Memory B cell (primary cell): ENCODE measurements at places on chromosomes 4 and X.

DNA sequence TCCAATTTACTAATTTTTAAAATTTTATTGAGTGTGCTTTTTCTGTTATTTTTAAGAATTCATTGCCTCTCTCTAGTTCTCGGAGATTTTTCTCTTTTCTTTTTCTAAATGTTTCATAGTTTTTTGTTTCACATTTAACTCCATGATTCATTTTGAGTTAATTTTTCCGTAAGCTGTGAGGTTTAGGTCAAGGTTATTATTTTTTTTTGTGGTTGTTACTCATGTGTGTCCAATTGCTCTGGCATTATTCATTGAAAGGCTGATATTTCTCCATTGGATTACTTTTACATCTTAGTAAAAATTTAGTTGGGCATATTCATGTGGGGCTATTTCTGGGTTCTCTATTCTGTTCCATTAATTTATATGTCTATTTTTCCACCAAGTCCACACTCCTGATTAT, 220.8 kb downstream of the MID1IP1 start:
- no peak for DNase-seq

DNA sequence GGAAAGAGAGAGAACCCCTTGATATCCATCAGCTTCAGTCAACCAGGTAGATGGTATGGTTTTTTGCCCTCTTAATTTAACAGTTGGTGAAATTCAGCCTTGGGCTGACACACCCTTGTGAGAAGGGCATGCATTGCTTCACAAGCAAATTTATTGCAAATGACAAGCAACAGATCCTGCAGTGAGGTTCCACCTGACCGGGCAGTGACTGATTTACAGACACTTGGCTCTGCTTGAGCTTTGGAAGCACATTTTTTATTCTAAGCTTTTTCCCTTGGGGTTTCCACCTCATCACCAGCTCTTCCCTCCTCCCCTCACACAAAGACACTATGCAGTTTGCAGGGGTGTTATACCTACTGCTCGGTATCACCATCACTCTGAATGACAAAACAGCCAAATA, 28.3 kb upstream of the SERTM2 start:
- no peak for DNase-seq

GRCh38 chr4:54152846-54153600, 53.1 kb downstream of the GSX2 start:
- DNase-seq, result no peak

- DNase-seq, result no peak
Measured at GRCh38 chr4:154084864-154085263, 296.0 kb upstream of the SFRP2 start.

GRCh38 chrX:39869846-39870601, 227.7 kb downstream of the BCOR start:
- DNase-seq, result no peak

GRCh38 chr4:1574601-1575417, 109.3 kb downstream of the FAM53A start:
- no peak for DNase-seq

GRCh38 chr4:146049802-146050201, 111.2 kb upstream of the ZNF827 start:
- DNase-seq, result no peak

GRCh38 chr4:102344520-102344953, 745 bp downstream of the SLC39A8 start:
- DNase-seq, result peak; percentile 51

DNA sequence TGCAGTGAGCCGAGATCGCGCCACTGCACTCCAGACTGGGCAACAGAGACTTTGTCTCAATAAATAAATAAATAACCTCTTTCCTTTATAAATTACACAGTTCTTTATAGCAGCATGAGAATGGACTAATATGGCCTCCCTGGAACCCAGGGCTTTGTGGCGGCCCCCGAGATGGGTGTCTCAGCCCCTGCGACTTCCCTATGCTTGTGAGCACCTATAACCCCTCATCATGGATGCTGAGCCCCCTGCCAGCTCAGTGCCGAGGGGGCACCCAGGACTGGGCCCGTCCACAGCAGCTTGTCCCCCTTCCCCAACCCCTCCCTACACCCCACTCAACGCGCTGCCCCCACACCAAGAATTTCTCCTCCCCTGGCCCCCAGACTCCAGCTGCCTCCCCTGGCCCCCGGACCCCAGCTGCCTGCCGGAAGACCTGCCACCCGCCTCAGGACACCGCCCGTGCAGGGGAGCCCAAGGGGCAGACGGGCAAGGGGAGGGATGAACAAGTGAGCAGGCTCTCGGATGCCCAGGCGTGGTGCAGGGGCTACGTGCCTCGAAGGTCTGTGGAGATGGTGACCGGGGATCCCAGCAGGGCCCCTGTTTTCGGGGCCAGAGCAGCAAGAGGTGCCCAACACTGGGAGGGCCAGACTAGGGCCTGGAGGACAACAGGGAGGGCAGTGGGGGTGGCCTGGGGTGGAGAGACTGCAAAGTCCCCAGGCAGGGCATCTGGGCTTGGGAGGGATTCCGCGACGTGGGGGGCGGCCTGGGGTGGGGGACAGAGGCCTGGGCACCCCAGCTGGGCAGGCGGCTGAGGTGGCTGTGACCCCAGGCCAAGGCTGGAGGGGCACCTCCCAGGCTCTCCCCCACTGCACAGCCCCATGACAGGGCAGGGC, 74.0 kb downstream of the FAM53A start:
- DNase-seq, result no peak

GRCh38 chr4:60817609-60818008, 382.5 kb upstream of the ADGRL3 start:
- no peak for DNase-seq

DNA sequence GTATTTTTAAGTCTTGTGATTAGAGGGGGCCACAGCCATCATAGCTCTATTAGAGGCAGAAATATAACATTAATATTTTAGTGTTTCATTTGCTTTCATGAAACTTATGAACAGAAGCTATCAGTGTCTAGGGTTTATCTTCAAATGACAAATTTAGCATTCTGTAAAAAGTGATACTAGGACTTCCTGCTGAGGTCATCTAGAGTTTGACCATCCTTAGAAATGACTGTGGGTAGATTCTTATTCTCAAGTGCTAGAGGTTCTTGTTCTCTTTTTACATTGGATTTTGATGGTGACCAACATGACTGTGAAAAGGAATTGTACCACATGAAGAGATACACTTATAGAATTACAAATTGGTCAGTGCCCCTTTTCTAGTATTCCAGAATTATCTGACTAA, 568.6 kb downstream of the RPA4 start:
- DNase-seq, result no peak

GRCh38 chr4:48315728-48316630, 25.4 kb upstream of the SLAIN2 start:
- peak; percentile 29 for DNase-seq

DNA sequence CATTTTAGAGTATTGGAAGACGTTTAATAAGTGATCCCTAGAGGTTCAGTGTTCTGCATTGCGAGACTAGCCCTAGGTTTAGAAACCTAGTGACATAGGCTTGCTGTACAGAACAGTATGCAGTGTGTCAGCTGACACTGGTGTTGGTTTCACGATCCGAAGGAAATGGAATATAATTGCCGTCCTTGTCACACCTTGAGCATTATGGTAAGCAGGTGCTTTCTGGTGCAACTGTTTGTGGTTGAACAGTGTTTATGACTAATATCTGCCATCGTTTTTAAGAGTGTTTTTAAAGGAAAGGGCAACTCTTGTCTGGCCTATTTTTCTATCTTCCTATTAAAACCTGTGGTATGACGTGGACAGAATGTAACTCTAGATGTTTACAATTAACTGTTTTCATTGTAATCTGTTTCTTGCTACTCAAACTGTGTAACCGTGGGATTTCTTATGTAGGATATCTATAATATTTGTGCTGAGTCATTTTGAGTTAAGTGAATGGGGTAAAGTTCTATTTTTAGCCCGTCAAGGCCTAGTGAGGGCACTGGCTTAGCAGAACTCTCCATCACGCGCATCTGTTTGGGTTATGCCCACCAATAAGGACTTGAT, 53.8 kb upstream of the TBC1D14 start:
- DNase-seq, result no peak

DNA sequence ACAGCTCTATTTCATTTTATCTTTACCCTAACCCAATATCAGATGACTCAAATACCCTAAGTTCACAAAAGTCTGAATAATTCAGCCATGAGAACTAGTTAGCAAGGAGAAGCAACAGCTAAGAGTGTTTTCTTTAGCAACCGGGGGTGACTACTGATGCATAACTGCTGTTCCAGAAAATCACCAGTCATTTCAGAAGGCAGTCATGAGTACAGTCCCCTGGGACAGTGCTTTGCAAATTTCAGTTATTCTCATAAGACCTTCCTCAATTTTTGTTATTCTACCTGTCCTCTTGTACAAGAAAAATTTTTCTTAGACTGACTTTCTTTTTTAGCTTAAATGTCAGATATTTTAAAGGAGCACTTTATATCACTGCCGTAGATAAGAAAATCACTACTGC, 16.4 kb downstream of the BANK1 start:
- peak; percentile 81 for DNase-seq

DNA sequence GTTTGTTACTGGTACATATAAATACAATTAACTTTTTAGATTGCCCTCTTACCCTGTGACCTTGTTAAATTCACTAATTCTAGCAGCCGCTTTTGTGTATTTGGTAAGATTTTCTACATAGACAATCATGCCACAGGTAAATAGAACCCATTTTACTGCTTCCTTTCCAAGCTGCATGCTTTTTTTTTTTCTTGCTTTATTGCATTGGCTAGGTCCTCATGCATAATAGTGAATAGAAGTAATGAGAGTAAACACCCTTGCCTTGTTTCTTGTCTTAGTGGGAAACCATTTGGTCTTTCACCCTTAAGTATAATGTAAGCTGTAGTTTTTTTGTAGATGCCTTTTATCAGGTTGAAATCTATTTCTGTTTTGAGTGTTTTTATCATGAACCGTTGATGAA, 7.7 kb upstream of the TMEM271 start:
- no peak for DNase-seq

DNA sequence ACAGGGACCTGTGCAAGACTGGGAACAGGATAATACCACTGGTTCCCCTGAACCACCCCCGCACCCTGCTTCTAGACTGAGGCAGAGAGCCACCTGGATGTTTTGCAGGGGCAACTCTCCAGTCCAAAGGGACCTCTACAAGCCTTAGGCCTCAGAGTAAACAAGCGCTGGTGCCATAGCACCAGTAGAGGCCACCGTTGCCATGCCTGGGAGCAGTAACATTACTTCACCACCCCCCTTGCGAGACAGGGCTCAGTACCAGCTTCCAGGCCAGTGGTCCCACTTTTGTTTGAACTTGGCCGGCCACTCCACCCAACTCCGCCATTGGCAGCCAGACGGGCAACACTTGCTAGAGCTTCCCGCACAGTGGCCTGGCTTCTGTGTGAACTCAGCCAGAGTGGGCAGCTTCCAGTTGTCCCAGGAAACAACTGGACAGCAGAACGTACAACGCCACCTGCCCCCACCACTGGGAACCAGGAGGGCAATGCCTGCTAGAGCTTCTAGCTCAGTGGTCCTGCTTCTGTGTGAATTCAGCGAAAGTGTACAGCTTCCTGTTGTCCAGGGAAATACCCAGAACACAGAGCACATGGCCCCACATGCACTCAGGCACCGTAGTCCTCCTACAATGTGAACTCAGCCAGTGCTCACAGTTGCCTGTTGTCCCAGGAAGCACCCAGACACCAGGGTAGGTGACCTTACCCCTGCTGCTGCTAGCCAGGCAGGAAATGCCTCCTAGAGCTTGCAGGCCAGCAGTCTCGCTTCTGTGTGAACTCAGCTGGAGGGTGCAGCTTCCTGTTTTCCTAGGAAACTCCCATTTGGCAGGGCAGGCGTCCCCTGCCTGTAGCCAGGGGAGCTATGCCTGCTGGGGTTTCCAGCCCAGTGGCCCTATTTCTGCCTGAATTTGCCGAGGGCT, 39.9 kb upstream of the PCDH19 start:
- no peak for DNase-seq

DNA sequence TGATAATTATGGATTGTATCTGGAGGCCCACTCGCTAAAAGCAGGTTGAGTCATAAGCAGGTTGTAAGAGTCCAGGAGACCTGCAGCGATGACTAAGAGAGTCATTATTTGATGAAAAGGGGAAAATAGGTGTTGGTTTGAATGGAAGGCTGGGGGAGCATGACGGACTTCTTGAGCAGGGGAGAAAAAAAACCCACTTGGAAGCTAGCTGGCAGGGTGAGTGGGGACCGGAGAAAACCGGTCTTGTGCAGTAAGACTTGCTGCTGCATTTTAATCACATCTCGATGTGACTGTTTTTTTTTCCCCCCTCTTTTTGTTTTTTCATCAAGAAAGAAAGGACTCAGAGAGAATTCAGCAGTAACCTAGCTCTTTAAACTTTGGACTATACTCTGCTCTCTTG, 90.0 kb downstream of the IGSF1 start:
- DNase-seq, result no peak

DNA sequence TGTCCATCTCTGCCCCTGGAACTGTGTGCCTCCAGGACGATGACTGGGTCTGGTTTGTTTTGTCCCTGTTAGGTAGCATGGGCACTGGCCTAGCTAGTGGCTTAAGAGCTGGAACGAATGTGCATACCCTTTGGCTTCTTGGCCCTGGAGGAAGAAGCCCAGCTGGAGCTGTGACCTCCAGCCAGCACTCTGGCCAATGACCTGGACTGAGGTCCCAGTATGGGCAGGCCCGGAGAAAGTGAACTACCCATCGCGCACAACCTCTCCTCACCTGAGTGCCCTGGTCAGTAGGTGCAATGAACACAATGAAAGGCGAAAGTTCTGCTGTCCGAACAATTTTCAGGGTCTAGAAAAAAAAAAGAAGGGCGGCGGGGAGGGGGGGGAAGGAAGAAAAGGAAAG, 18.3 kb downstream of the DKC1 start:
- no peak for DNase-seq

DNA sequence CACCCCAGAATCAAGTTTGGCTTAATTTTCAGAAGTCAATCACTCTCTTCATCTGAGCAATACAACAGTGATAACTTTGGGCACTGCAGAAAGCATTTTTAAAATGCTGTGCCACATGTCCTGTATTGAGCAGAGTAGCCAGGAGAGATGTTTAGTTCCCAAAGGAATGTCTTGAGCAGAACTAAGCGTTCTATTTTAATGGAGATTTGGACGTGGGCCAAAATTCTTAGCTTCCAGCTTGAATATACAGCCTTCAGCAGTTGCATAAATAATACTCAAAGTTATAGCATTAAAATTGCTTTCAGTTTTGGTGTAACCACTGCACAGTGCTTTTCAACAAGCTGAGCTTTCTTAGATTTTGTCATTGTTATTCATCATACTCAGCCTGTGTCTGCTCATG, 679.2 kb downstream of the NLGN4X start:
- DNase-seq, result no peak

- DNase-seq, result no peak
Measured at GRCh38 chr4:183153190-183153916, 54.3 kb downstream of the WWC2 start.

- DNase-seq, result no peak
Measured at GRCh38 chr4:125316791-125317524, 2.2 kb downstream of the FAT4 start.

DNA sequence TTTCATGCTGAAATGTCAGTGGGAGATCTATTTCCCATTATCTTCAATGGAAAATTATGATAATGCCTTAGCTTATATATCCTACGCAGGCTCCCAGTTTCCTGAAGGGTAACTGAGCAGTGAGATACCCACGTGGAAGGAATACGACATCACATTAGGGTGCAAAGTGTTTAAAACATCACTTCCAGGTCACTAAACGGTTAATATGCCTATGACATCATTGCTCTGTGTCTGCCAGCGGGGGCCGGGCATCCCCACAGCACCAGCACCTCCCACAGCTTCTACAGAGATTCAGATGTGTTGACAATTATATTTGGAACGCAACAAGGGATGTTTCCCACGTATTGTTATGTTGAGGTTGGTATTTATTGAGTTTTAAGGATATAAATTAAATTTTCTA, 27.1 kb downstream of the TMEM271 start:
- no peak for DNase-seq

GRCh38 chrX:151287954-151288353, 109.1 kb upstream of the VMA21 start:
- no peak for DNase-seq
